DMS153 (cell line): ENCODE measurements at places on chromosomes 11 and 22.

DNA sequence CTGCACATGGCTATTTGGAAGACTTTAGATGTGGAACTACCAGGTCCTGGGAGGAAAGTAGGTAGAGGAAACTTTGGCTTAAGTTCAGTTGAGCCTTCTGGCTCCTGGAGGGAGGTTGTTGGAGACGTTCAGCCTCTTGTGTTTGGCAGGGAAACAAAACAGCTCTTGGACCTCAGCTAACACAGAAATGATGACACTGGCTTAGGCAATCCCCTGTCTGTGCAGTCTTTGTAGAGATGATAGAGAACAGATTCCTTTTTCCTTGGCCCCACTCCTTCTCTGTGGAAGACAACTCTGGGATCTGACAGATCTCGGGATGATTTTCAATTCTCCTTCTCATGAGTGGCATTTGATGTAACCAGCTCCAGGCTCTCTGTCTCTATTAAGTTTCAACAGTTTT, 428.5 kb downstream of the TMEM135 start:
- DNase-seq, result no peak

DNA sequence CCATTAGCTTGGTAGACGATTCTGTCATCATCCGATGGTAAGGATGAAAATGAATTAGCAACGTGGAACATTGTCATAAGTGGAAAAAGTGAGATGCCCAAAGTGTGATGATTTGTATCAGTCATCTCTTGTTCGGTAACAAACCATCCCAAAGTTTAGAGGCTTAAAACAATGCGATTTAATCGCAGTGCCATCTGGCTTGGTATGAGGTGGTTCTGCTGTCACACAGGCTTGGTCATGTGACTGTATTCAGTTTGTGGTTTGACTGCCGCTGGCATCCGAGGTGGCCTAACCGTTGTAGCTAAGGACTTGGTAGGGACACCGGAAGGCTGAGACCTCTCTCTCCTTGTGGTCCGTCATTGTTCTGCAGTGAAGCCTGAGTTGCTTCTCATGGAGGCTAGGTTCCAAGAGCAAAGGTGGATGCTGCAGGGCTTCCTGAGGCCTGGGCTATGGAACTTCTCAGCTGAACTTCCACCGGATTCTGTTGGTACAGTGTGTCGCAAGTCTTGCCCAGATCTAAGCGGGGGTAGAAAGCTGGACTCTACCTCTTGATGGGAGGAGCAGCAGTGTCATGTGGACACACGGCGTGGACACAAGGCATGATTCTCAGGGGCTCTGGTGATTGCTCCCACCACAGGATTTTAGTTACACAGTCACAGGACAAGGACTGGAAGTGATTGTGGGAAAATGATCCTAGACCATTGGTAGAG, 36.3 kb downstream of the BCR start:
- no peak for DNase-seq

GRCh38 chr11:88414385-88414861, 76.9 kb upstream of the CTSC start:
- DNase-seq, result peak; percentile 40

- DNase-seq, result no peak
These were observed 20.3 kb upstream of the MYRF start for GRCh38 chr11:61731952-61732675.

DNA sequence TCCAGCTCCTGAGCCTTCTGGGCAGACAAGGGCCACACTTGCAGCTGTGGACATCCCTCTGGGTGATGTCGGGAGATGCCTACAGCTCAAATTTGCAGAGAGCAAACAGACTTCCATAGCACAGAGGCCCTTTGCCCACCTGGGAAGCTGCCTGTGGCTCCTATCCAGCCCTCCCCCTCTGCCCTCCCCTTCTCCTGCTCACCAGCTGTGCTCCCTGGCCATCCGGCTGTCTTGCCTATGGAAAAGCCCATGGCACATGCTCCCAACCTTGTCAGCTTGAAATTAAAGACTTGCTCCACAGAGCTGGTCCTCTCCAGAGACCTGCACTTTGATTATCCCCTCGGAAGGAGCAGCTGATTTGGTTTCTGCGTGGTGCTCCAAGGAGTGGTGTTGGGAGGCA, 118.9 kb upstream of the NECTIN1 start:
- DNase-seq, result no peak

- no peak for DNase-seq
These were observed 98.8 kb downstream of the PKNOX2 start for GRCh38 chr11:125263268-125263790.

- no peak for DNase-seq
These were observed 46.5 kb downstream of the SLC22A12 start for GRCh38 chr11:64637334-64638017.

- no peak for DNase-seq
These were observed 40.4 kb upstream of the ADORA2A start for GRCh38 chr22:24386937-24387471.

GRCh38 chr11:107688322-107688918, 23.4 kb downstream of the SLN start:
- no peak for DNase-seq

DNA sequence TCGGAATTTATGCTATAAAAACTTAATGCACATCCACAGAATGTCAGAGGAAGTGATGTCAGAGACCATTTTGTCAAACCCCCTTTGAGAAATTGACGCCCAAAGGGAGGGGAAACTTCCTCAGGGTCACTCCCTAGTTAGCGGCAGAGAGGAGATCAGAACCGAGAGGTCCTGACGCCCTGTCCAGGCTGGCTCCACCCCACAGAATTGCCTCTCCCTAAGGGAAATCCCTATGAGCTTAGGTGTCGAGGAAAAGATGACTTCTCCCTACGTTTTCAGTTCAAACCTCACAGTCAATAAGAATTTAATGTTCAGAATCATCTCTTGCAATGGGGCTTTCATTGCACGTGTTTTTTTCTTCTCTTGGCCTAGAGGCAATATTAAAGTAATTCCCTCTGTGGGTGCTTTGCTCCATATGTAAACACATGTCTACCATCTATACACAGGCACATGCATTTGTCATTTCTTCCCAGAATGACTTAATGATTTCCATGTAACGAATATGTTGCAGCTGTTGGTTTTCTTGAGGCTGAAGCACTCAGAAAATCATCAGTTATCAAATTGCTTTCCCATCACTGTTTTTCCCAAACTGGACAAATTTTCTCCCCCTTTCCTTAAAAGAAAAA, 148.7 kb upstream of the TIMP3 start:
- no peak for DNase-seq

- DNase-seq, result no peak
These were observed 364.1 kb upstream of the PITPNB start for GRCh38 chr22:28283068-28283654.

GRCh38 chr11:87739766-87740165, 435.5 kb downstream of the RAB38 start:
- DNase-seq, result no peak

DNA sequence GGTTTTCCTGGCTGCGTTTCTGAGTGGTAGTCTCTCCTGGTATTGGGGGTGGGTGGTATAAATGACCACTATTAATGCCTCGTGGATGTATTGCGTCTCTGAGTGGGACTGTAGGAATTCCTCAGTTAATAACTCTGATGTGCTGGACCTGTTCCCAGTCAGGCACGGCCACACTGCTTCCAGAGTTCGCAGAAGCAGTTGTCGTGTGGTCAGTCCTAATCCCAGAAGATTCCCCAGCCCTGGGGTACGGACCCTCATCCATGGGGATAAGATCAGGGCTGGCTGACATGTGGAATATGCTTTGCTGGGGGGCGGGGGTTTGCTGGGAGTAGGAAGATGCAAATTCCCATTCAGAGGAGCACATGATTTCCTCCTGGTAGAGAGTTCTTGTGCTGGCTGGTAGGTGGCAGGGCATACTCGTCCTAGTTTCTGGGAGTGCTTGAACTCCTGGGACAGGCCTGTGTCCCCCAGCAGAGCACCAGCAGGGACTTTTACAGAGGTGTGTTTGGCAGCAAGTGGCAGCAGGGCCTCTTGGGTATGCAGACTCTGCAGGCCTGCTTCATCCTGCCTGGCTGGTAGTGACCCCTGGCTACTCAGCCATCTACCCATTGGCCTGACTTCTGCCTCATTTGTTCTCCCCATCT, 157.4 kb downstream of the NAV2 start:
- no peak for DNase-seq

DNA sequence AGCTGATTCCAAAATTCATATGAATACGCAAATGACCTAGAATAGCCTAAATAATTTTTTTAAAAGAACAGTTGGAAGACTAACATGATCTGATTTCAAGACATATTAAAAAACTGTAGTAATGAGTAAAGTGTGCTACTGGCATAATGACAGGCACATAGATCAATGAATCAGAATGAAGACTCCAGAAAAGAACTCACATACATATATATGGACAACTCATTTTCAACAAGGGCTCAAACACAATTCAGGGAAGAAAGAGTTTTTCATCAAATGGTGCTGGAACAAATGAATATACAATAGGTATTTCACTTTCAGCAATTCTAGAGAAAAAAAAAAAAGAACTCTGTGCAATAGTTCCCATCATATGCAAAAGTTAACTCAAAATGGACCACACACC, 33.7 kb downstream of the BTBD10 start:
- DNase-seq, result no peak

DNA sequence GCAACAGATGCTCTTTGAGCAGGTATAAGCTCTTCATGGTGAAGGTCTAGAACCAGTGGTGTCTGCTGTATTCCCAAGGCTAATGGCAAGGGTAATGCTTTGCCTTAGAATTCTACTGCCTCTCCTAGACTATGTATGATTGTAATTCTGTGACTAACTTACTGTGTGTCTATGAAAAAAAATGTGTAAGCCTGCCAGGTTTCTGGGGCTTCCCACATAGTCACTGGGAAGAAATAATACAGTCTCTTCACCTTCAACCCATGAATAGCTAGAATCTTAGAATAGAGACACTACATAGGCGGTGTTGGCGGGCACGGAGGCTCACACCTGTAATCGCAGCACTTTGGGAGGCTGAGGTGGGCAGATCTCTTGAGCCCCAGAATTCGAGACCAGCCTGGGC, 84.1 kb downstream of the C11orf91 start:
- no peak for DNase-seq

DNA sequence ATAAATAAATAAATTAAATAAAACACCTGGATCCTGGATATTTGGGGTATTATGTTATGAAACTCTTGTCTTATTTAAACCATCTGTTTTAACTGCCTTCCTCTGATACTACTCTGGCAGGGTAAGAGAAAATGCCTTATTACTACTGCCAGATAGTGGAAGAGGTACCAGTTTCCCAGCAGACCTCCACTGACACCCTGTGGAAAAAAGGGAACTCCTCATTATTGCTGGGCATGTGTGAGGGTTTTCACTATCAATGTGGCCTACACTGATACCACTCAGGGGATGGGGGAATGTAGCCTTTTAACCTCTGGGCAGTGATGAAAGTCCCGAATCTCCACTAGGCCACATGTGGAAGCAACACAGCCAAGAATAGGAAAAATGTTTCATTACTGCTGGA, 121.0 kb downstream of the LUZP2 start:
- DNase-seq, result no peak

- no peak for DNase-seq
These were observed 20.5 kb upstream of the GRIA4 start for GRCh38 chr11:105589346-105589745.

GRCh38 chr11:43378897-43379296, 20.2 kb downstream of the TTC17 start:
- no peak for DNase-seq

- DNase-seq, result no peak
These were observed 331.1 kb upstream of the B3GAT1 start for GRCh38 chr11:134742956-134743819.

GRCh38 chr11:65130631-65131416, 3.5 kb downstream of the SYVN1 start:
- no peak for DNase-seq

DNA sequence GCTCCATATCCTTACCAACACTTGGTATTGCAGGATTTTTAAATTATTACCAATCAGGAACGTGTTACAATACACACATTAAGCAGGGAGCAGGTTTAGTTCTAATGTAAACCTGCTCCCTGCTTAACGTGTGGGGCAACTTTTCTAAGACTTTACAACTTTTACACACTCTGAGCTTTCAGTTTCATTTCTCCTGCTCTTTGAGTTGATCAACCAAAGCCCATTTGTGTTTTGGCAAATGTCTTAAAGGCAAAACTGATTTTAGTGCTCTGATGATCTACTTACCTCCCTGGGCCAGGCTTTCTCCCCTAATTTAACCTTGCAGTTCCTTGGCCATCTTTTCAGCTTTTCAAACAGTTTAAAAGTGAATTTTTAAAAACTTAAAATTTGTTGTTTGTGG, 70.9 kb downstream of the ZBTB44 start:
- DNase-seq, result no peak

- DNase-seq, result no peak
These were observed 8.9 kb upstream of the MAPK11 start for GRCh38 chr22:50278956-50279619.

DNA sequence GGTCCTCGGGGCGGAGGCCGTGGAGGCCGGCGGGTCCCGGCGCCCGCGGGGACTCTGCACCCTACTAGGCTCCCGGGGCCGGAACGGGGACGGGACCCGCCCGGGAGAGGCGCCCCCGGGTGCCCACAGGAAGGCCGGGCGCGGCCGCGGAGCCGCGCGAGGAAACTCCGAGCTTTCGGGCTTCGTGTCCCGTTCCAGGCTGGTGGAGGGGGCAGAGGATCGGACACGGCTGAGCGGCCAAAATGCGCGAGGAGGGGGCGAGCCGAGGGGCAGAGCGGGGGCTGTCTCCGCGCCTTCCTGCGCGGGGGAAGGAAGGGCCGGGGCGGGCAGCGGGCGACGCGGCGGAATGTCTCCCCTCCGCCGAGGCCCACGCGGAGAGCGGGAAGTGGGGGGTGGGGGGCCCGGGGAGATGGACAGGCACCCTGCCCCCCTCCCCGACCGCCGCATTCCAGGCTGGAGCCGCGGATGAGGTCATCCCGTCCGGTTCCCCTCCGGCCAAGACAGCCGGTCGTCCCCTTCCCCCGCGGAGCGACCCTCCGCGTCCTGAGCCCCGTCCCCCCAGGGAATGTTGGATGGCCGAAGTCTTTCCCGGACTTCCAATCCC, 430 bp downstream of the CDC42EP1 start:
- no peak for DNase-seq

GRCh38 chr11:73717136-73717535, 43.7 kb downstream of the RAB6A start:
- DNase-seq, result no peak
